KG1 (cell line): ENCODE measurements at places on chromosomes 6 and 20.

DNA sequence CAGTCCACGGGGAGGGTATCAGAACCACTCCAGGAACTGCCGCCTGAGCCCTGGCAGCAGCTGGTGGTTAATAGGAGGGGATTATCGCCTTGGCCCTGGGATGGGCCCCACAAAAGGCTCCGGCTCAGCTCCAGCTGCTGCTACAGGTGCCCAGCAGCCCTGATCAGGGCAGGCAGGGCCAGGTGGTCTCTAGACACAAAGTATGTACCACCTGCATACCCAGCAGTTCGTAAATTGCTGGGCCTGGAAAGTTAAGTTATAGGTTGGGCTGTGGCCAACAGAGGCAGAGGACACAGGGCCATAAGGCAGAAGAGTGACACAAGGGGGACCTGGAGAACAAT is 35.1 kb downstream of the RRBP1 start:
- DNase-seq = no peak

- DNase-seq = no peak
These were observed 22.6 kb downstream of the NEDD9 start for GRCh38 chr6:11209906-11210305.

GRCh38 chr6:3875486-3875885 is 26.3 kb downstream of the FAM50B start:
- DNase-seq = no peak

- no peak for DNase-seq
These were observed 52.8 kb upstream of the BMP6 start for GRCh38 chr6:7673063-7673536.

- DNase-seq = no peak
These were observed 52.4 kb downstream of the TNFAIP3 start for GRCh38 chr6:137919502-137919823.

GRCh38 chr20:38550274-38550673 is 30.7 kb upstream of the ADIG start:
- no peak for DNase-seq

DNA sequence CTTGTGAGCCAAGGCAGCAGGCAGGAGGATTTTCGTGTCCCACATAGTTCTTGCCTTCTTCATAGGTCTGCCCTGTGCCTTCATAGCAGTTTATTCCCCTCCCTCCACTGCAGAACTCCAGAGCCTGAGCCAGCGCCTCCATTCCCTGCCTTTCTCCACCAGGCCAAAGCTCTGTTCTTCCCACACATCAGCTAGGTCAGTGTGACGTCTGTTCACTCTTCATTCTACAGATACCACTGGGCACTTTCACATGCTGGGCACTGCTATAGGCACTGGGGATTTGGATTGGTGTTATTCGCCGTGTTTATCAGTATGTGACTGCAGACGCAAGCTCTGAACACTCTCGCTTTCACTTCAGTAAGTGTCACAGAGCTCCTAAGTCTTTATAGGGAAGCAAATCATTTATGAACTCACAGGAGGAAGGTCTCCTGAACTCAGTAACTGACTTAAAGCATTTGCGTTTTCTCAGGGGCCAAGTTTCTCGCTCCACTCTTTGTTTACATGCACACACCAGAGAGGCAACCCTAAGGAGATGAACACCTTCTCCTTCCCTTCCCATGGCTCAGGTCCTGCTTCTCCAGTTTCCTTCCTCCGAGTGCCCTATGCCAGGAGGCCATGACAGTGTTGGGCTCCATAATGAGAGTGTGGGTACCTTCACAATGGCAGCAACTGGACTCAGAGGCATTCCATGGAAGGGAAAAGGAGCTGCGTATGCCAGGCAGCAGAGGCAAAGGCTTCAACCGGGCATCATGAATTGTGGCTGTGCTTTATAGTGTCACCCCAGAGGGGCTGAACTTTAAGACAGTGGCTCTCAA is 6.3 kb upstream of the APMAP start:
- DNase-seq = no peak
